Stimulated activated CD4-positive, alpha-beta T cell treated with anti-CD3 and anti-CD28 coated beads, TNF-alpha, amount 100 ng/mL, for 4 hours (primary cell): ENCODE measurements at places on chromosomes 12 and 14.

GRCh38 chr12:45611495-45611894 lies 118.0 kb upstream of the ARID2 start:
- no peak for DNase-seq

DNA sequence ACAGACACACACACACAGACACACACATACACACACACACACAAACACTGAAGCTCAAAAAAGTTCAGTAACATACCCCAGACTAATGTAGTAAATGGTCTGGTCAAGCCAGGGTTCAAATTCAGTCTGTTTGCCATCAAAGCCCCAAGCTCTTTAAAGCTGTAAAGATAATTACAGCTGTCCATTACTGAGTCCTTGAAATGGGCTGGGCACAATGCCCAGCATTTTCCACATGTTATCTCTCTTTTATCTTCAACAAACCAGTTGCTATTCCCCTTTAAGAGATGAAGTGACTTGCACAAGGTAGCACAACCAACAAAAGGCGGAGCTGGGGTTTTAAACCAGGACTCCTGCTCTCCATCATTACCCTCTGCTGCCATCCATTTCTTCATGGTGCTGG lies 7.6 kb upstream of the UNC119B start:
- no peak for DNase-seq

- no peak for DNase-seq
Observed at GRCh38 chr14:61219673-61220072, 61.5 kb downstream of the TMEM30B start.

GRCh38 chr12:15772405-15773018 lies 16.7 kb downstream of the EPS8 start:
- DNase-seq: no peak

GRCh38 chr12:124006085-124006845 lies 33.2 kb downstream of the ZNF664 start:
- no peak for DNase-seq
